ENCODE measurements at places on chromosomes 12 and 14.

GRCh38 chr14:75770635-75771034, 109.6 kb downstream of the TTLL5 start:
- DNase-seq, result no peak

DNA sequence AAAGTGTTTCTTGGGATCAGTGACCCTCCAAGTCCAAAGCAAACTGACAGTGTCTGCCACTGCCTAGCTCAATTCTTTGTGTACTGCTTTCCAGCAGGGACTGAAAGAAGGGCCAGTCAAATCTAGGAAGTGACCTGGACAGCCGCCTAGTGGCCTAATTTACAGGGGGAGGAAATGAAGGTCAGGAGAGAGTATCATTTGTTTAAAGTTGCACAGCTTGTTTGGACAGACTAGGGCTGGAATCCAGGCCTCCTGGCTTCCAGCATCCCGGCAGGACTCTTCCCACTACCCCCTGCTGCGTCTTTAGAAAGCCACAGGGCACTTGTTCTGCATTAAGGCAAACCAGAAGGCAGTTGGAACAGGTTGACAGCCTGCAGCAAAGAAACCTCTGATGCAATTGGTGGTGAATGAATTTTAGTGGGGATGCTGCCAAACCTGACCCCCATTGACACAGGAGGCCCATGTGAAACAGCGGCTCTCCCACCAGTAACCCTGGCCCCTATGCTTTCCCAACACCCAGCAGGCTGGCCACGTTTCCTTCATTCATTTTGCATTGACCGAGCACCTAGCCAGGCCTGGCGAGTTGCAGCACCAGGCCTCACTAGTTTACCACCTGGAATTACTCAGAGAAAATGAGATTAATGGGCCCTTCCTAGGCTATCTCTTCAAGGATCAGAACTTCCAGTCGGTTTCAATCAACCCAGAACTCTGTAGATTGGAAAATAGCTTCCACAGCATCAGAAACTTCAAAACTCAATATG, 28.2 kb downstream of the GALNT16 start:
- no peak for DNase-seq

DNA sequence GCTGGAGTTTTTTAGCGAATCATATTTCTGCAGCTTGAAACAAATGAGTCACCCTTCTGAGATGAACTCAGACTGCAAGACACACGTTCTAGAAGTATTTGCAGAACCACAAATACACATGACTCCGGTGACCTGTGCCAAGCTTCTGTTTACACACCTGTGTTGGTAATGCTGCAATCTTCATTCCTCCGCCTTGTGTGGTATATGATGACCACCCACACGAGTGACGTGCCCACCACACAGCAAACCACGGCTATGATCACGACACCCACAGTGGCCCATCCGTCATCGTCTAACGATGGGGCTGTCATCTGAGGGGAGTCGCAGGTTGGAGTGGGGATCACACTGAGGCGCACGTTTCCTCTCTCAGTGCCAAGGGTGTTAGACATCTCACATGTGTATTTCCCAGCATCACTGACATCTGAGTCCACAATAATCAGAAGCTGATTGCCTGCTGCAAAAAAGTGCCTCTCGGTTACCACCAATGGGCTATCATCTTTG, 43.0 kb downstream of the LRIG3 start:
- DNase-seq, result peak; percentile 91

GRCh38 chr12:105840384-105840783, 298.4 kb downstream of the NUAK1 start:
- no peak for DNase-seq

DNA sequence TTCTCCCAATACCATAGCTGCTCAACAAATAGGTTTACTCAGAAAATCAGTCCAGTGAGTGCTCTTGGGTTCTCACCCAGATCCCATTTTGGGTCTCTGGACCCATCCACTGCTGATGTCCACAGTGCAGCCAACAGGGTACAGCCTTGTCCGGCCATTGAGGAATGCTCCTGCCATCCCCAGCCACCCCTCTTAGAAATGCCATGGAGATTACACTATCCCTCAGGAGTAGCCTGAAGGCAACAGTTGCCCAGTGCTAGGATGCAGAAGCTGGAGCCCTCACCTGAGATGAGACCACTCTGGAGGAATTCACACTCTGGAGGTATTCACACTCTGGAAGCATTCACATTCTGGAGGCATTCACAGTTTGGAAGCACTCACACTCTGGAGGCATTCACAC, 958.8 kb upstream of the TMEM132C start:
- no peak for DNase-seq
